ELF-1 (cell line): ENCODE measurements at places on chromosomes 11 and 22.

- DNase-seq, result no peak
Measured at GRCh38 chr11:125275905-125276618, 111.5 kb downstream of the PKNOX2 start.

DNA sequence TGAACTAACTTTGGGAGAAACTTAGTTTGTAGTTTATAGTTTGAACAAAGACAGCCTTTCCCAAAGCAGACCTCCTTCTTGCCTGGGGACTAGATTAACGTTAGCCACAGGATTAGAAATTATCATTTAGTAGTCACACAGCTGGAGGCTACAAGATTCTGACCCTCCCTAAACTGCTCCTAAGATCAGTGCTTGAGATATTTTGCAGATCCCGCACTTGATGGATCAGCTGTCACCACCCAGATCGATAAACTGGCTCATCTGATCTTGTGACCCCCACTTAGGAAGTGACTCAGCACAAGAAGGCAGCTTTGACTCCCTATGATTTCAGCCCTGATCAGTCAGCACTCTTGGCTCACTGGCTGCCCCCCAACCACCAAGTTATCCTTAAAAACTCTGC, 1.6 kb downstream of the SLC22A24 start:
- DNase-seq, result no peak

- DNase-seq, result no peak
Measured at GRCh38 chr11:65152122-65152521, 17.8 kb upstream of the SYVN1 start.

- DNase-seq, result peak; percentile 64
Measured at GRCh38 chr22:38316364-38317121, 690 bp downstream of the CSNK1E start.

GRCh38 chr22:20228055-20228938, 39.8 kb downstream of the RTN4R start:
- DNase-seq, result no peak

GRCh38 chr11:32462011-32462690, 26.8 kb upstream of the WT1 start:
- DNase-seq, result no peak
